Glutamatergic neuron (in vitro differentiated cells): ENCODE measurements at places on chromosomes 6 and 20. TPM values are rescaled to one million over a fixed set of nuclear protein-coding genes. Genes with fewer than 3 reads are reported as not detected.

Gene FGD2
- not detected for total RNA-seq

Gene PRSS35
- total RNA-seq, result 26.6 TPM

Gene RIOK1
- 24.9 TPM for total RNA-seq

Gene OPRM1
- total RNA-seq, result not detected

Gene NMBR
- not detected for total RNA-seq

Gene SLC17A1
- not detected for total RNA-seq

DNA sequence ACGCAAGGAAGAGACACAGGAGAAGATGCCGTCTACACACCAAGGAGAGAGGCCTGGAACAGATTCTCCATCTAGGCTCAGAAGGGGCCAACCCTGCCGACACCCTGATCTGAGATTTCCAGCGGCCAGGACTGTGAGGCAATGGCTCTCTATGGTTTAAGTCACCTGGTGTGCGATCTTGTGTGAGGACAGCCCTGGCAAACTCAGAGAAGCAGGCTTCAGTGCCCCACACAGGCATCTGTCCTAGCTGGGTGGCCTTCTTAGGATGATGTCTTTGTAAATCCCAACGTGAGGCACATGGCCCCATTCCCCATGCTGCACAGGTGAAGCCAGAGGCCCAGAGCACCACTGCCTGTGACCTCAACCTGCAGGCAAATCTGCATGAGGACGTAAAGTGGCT lies 87.6 kb upstream of the FRMD1 start:
- no peak for DNase-seq
- no peak overlapping the region for H3K27ac ChIP-seq
- no peak overlapping the region for H3K4me3 ChIP-seq

GRCh38 chr20:33791959-33792597 lies 19.1 kb upstream of the CHMP4B start:
- no peaks in the 10 kb centered on the region for H3K36me3 ChIP-seq
- no peak overlapping the region for H3K27ac ChIP-seq

- H3K4me1 ChIP-seq, result peaks cover 23% of the 10 kb centered on the region
- H3K4me3 ChIP-seq, result no peak overlapping the region
- H3K36me3 ChIP-seq, result no peaks in the 10 kb centered on the region
- DNase-seq, result no peak
- H3K27me3 ChIP-seq, result peaks cover 7% of the 10 kb centered on the region
Observed at GRCh38 chr6:35573495-35574110, 60.9 kb upstream of the TULP1 start.

DNA sequence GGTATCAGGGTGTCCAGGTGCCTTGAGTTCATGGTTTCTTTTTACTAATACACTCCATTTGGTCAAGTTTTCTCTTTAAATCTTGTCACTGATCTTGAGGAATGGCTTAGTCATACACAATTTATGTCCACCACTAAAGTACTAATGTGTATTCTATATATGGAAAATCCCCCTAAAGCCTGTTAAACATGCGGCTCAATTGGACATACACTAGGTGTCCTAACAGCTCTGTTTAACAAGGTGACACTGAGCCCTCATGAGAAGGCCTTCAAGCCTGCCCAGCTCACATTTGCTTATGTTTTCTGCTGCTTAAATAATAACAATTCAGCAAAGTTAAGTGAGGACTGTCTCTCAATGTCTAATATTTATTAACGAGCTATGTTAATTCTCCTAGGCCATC lies 31.5 kb downstream of the PDE7B start:
- DNase-seq, result no peak
- H3K36me3 ChIP-seq, result no peaks in the 10 kb centered on the region
- H3K4me1 ChIP-seq, result no peaks in the 10 kb centered on the region
- H3K27ac ChIP-seq, result no peak overlapping the region

DNA sequence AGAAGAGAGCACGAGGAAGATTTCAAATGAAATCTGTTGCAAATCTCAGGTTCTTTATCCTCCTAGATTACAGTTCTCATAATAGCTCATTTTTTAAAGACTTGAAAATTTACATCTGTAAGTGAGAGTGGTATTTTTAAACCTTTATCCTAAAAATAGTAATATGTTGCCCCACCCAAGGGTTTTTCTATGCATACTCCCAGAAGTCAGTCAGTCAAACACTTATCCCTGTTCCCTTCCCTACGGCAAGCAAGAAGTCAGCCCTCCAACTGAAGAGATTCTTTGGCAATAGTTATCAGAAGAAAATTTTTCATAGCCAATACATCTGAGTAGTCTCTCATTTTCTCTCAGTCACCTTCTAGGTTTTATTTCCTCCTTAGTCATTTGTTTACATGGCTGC lies 24.1 kb downstream of the ELOVL4 start:
- H3K27ac ChIP-seq, result no peak overlapping the region
- no peak for DNase-seq
- H3K27me3 ChIP-seq, result no peaks in the 10 kb centered on the region
- no peaks in the 10 kb centered on the region for H3K36me3 ChIP-seq

DNA sequence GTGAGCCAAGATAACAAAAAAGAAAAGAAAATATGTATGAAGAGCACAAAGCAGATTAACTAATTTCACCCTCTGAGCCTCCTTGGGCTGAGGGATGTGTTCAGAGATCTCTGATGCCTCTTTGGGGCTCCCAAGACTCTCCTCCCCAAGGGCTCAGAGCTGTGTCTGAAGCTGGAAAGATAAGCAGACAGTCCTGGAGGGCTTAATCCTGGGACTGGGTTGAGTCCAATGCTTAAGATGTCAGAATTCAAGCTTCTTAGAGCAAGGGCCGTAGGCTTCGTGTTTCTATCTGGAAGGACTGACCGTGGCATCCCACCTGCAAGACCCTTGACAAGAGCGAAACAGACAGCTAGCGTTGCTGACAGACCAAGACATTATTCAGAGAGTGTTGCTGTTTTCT lies 229.0 kb downstream of the ZMYND8 start:
- no peak for DNase-seq
- no peak overlapping the region for H3K4me3 ChIP-seq
- H3K4me1 ChIP-seq, result peaks cover 15% of the 10 kb centered on the region
- H3K27ac ChIP-seq, result no peak overlapping the region
- peaks cover 11% of the 10 kb centered on the region for H3K27me3 ChIP-seq

- no peak overlapping the region for H3K4me3 ChIP-seq
- no peak overlapping the region for H3K27ac ChIP-seq
- DNase-seq, result no peak
- H3K27me3 ChIP-seq, result no peaks in the 10 kb centered on the region
Observed at GRCh38 chr20:11651138-11651537, 266.6 kb upstream of the BTBD3 start.

DNA sequence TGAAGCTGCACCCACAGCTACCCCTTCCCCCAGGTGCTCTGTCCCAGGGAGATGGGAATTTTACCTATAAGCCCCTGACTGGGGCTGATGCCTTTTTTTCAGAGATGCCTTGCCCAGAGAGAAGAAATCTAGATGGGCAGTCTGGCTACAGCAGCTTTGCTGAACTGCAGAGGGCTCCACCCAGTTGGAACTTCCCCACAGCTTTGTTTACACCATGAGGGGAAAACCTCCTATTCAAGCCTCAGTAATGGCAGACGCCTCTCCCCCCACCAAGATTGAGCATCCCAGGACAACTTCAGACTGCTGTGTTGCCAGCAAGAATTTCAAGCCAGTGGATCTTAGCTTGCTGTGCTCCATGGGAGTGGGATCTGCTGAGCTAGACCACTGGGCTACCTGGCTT lies 122.6 kb upstream of the MOCS1 start:
- no peak overlapping the region for H3K4me3 ChIP-seq
- no peaks in the 10 kb centered on the region for H3K4me1 ChIP-seq
- DNase-seq, result no peak
- no peak overlapping the region for H3K27ac ChIP-seq
- no peaks in the 10 kb centered on the region for H3K27me3 ChIP-seq

DNA sequence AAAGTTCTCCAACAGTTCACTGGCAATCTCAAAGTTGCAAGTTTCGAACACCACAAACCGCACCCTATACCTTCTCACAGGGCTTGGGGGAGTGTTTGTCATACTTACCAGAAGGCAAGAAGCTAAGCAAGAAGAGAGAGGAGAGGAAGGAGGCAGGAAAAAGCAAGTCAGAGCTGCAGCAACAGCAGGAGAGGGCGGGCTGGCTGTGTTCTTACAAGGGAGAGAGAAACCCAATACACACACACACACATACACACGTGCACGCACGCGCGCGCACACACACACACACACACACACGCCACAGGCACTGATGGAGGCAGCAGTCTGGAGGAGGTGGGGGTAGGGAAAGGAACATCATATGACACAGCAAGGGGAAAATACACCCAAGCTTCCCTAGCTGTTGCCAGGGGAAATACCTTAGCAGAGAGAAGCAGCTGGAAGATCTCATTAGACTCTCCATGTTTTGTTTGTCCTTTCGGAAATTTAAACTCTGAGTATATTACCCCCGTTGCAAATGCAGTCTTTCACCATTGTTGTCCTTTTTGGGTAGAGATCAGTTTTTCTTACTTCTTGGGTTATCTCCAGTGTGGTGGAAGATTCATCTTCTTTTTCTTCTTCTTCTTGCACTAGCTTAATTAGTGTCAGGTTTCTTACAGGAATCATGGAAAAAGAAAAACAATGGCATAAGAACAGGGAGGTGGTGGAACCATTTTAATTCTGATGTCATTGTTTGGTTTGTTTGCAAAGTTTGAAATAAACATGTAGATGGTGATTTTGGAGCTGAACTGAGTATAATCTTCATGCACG lies at the start of gene TXLNB:
TSS of gene TXLNB (minus strand) at position 186 of the 807 bp plus-strand sequence. CDS start 3,099 bp downstream, outside the sequence.
- no peaks in the 10 kb centered on the region for H3K36me3 ChIP-seq
- H3K27me3 ChIP-seq, result no peaks in the 10 kb centered on the region
- no peak within 1 kb of the TSS for H3K4me3 ChIP-seq
- peak; percentile 29 for DNase-seq
- H3K4me1 ChIP-seq, result peaks cover 9% of the 10 kb centered on the region
- no peak within 1 kb of the TSS for H3K27ac ChIP-seq

- no peaks in the 10 kb centered on the region for H3K36me3 ChIP-seq
- peaks cover 21% of the 10 kb centered on the region for H3K4me1 ChIP-seq
- no peak for DNase-seq
- peaks cover 7% of the 10 kb centered on the region for H3K27me3 ChIP-seq
Observed at GRCh38 chr6:42041481-42042053, 8.8 kb upstream of the TAF8 start.

DNA sequence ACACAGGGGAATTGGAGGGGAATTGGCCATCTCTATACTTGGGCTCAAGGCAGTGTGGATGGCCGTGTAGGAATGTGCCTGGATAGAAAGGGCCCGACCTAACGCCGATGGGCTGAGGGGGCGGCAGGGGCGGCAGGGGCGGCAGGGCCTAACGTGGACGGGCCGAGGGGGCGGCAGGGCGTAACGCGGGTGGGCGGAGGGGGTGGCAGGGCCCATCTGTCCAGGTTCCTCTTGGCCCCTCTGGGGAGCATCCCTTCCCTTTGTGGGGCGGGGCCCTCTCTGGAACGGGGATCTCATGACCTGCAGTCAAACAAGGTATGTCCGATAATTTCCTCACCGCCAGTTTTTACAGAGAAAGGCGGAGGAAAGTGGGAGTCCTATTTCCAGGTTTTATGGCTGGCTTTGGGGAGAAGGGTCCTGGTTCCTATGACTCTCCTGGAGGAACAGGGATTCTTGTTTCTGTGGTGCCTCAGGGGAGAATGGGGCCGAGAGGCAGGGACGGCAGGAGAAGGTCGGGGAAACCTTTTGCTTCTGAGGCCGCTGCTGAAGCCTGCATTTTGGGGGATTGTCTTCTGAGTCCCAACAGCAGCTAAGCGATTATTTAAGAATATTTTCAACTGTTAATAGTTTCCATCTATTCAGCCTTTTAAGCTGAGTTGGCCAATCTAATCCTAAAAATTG lies 100.8 kb upstream of the FRMD1 start:
- H3K27me3 ChIP-seq, result peaks cover 2% of the 10 kb centered on the region
- DNase-seq, result no peak
- H3K4me3 ChIP-seq, result no peak overlapping the region
- H3K27ac ChIP-seq, result no peak overlapping the region
- H3K4me1 ChIP-seq, result peaks cover 8% of the 10 kb centered on the region

GRCh38 chr20:41320976-41321375 lies 3.4 kb upstream of the ZHX3 start:
- H3K4me1 ChIP-seq, result peaks cover 8% of the 10 kb centered on the region
- H3K27me3 ChIP-seq, result peaks cover 6% of the 10 kb centered on the region
- DNase-seq, result no peak
- no peak overlapping the region for H3K27ac ChIP-seq
- no peak overlapping the region for H3K4me3 ChIP-seq

GRCh38 chr20:4427940-4428586 lies 293.6 kb upstream of the PRND start:
- H3K4me3 ChIP-seq, result no peak overlapping the region
- no peak for DNase-seq
- H3K36me3 ChIP-seq, result no peaks in the 10 kb centered on the region
- H3K27me3 ChIP-seq, result no peaks in the 10 kb centered on the region
- H3K27ac ChIP-seq, result no peak overlapping the region
- H3K4me1 ChIP-seq, result peaks cover 4% of the 10 kb centered on the region

GRCh38 chr20:54938707-54939106 lies 463.3 kb downstream of the DOK5 start:
- no peak for DNase-seq
- H3K4me3 ChIP-seq, result no peak overlapping the region
- H3K27ac ChIP-seq, result no peak overlapping the region
- no peaks in the 10 kb centered on the region for H3K36me3 ChIP-seq
- H3K27me3 ChIP-seq, result no peaks in the 10 kb centered on the region

DNA sequence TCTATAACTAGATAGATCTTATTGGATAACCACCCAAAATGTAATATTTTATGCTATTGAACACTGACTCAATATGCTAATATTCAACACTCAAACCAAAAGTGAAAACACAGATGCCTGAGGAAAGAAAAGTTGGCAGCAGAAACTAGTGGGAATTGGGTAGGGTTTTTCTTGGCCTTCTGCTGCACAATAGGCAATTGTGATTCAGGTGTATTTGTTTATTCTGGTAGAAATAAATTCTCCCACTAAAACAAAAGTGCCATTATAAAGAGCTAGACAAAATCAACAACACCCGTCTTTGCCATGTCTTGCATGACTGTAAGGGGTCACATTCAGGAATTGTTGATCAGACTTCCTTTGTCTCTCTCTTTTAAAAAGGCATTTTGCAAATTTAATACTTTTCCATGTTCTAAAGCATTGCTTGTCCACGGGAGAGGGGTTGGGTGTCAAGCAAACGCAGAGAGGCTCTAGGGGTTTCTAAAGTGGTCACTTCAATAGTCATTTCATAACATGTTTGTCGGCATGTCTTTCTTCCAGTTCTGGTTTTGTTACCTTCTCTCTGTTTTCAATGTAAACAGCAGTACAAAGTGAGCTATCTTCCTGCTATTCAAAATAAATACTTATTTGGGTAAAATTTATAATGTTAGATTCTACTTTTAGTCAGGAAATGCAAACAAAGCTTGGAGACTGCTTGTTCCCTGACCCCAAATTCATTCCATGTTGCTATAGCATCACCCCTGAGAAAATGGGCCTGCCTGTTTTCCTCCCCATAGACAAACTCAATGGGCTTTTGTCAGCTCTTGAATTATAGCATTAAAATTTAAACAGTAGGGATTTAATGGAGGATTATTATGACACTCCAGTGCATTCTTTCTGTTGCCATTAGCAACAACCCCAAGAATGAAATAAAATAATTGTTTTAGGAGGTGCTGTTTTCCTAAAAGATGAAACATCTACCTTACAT lies 217.0 kb upstream of the CCN2 start:
- no peak for DNase-seq
- no peak overlapping the region for H3K27ac ChIP-seq
- no peaks in the 10 kb centered on the region for H3K27me3 ChIP-seq
- H3K36me3 ChIP-seq, result no peaks in the 10 kb centered on the region
- H3K4me3 ChIP-seq, result no peak overlapping the region
- peaks cover 6% of the 10 kb centered on the region for H3K4me1 ChIP-seq

- H3K36me3 ChIP-seq, result no peaks in the 10 kb centered on the region
- DNase-seq, result no peak
- H3K27me3 ChIP-seq, result no peaks in the 10 kb centered on the region
- H3K4me3 ChIP-seq, result no peak overlapping the region
Observed at GRCh38 chr6:162921510-162922040, 193.8 kb downstream of the PACRG start.
